ENCODE measurements at places on chromosomes 4 and X.

- no peak for DNase-seq
Observed at GRCh38 chr4:154478547-154478946, 13.1 kb downstream of the DCHS2 start.

- DNase-seq = no peak
Observed at GRCh38 chrX:48972220-48973164, 848 bp upstream of the KCND1 start.

GRCh38 chrX:139831675-139832456 lies 101.0 kb downstream of the ATP11C start:
- no peak for DNase-seq

DNA sequence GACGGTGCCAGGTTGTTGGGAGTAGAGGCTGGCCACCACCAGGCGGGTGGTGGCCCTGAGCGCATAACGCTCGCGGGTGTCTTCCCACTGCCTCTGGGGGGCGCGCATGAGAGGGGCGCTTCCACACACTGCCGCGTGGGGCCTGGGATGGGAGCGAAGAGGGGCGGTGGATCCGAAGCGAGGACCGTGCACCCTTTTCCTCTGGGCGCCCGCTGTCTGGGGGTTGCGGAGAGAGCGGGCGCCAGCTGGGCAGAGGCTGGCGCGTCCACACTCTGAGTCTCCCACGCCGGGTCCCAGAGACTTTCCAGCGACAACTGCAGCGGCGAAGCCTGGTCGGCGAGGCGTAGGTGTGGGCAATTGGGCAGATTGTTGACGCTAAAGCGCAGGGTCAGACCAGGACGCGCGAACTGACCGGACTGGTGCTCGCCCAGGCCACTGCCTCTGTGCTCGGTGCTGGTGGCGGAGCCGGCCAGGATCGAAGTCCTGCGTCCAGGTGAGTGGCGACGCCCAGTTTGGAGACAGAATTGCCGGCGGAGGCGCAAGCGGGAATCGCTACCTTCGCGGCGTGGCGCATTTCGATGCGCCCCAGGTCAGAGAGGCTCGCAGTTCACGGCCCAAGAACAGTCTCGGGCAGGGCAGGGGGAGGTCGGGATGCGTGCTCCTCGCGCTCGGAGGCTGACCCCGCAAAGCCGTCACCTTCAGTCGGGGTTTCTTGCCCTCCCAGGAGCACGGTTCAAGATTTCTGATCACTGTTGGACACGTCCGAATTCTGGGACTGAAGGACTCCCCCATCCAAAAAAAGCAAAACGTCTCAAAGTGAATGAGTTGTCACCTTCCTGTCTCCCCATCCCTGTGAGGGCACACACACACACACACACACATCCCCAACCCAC lies 2.6 kb upstream of the HMX1 start:
- DNase-seq = no peak

DNA sequence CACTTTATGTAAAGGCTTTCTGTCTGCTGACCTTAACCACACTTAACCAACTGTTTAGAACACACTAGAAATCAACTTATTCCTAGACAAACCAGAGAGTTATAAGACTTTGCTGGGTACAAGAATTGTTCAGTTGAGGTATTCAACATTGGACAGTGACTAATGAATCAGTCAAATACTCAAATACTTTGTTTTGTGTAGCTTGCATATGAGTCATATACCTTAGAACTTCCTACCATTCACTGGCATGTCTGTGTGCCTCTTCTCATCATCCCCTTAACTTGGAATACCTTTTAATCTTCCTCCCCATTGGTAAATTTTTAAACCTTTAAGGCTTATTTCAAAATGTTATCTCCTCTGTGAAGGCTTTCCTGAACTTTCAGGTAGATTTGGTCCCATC lies 708.8 kb upstream of the GRIA3 start:
- no peak for DNase-seq

DNA sequence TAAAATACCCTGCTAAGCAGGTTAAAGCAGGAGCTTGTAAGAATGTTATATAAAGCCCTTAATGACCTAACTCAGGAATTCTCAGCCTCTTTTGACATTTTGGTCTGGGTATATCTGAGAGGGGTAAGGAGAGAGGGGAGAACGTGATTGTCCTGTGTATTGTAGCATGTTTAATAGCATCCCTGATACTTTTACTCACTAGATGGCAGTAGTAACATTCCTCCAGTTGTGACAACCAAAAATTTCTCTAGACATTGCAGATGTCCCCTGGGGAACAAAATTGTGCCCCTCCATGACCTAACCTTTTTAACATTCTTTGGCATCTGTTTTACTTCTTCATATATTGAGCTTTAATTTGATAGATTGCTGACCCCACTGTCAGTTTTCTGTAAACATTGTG lies 17.9 kb downstream of the SMARCA5 start:
- no peak for DNase-seq

DNA sequence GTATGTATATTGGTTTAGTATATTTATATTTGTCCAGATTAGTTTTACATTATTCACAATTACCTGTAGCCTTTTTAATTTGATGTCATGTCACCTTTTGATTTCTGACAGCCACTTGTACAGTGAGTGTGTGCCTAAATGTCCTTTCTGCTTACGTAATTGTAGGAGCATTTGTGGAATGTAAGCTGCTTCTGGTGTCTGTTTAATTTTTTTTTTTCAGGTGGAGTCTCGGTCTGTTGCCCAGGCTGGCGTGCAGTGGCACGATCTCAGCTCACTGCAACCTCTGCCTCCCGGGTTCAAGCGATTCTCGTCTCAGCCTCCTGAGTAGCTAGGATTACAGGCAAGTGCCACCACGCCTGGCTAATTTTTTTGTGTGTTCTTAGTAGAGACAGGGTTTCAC lies 91.2 kb upstream of the XAGE2 start:
- DNase-seq = no peak

DNA sequence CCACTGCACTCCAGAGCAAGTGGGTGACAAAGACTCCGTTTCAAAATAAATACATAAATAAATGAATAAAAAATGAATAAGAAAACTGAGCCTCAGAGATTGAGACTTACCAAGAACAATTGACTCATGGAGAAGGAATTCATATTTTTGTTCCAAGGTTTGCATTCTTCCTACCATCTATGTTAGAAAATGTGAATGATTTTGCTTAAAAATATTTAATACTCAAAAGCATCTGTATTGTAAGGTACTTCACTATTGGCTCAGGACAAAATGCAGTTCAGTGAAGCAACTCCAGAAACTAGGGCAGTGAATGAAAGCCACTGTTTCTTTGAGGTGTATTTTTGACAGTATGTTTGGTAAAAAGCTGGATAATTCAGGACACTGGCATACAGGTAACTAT lies 54.1 kb downstream of the XAGE2 start:
- no peak for DNase-seq

GRCh38 chr4:72112514-72113156 lies 80.8 kb downstream of the NPFFR2 start:
- DNase-seq = no peak

DNA sequence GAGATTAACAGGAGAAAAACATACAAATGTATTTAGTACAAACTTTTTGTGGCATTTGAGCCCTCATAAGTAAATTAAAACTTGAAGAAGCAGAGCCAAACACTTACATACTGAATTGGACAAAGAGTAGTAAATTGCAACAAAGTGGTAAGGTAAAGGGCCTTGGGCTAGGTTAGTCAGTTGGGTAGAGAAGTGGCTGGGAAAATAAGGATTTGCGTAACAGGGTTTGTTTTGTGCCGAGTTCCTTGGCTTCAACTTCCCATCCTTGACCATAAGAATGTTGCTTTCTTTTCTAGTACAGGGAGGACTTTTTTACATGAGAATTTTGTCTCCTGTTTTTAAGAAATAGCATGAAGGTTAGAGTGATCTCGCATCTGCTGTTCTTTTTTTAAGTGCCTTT lies 33.3 kb upstream of the DSPP start:
- DNase-seq = no peak

DNA sequence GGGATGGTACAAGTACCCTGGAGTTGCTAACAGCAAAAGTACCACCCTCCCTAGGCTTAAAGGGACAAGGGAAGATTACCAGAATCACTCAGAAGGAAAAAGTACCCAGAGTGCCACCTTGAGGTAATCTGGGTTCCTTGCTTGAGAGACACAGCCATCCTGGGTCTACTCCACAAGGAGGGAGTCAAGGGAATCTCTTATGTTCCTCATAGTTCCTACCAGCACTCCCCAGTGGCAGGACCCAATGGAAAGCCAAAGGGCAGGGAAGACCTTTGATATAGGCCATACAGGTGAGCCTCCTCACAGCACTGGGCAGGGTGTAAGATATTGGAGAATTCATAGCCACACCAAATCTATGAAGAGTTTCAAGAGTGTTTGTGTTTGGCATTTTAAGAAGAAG lies 5.7 kb downstream of the IL2 start:
- no peak for DNase-seq

- no peak for DNase-seq
Observed at GRCh38 chrX:68876731-68877130, 47.9 kb downstream of the EFNB1 start.

- DNase-seq = no peak
Observed at GRCh38 chr4:154473497-154473896, 18.1 kb downstream of the DCHS2 start.

GRCh38 chrX:113510586-113510985 lies 670.0 kb upstream of the AMOT start:
- DNase-seq = no peak

DNA sequence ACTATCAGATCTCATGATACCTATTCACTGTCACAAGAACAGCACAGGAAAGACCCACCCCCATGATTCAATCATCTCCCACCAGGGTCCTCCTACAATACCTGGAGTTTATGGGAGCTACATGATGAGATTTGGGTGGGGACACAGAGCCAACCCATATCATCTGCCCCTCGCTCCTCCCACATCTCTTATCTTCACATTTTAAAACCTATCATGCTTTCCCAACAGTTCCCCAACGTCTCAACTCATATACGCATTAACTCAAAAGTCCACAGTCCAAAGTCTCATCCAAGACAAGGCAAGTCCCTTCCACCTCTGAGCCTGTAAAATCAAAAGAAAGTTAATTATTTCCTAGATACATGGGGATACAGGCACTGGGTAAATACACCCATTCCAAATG lies 1185.2 kb downstream of the PCDH7 start:
- no peak for DNase-seq

DNA sequence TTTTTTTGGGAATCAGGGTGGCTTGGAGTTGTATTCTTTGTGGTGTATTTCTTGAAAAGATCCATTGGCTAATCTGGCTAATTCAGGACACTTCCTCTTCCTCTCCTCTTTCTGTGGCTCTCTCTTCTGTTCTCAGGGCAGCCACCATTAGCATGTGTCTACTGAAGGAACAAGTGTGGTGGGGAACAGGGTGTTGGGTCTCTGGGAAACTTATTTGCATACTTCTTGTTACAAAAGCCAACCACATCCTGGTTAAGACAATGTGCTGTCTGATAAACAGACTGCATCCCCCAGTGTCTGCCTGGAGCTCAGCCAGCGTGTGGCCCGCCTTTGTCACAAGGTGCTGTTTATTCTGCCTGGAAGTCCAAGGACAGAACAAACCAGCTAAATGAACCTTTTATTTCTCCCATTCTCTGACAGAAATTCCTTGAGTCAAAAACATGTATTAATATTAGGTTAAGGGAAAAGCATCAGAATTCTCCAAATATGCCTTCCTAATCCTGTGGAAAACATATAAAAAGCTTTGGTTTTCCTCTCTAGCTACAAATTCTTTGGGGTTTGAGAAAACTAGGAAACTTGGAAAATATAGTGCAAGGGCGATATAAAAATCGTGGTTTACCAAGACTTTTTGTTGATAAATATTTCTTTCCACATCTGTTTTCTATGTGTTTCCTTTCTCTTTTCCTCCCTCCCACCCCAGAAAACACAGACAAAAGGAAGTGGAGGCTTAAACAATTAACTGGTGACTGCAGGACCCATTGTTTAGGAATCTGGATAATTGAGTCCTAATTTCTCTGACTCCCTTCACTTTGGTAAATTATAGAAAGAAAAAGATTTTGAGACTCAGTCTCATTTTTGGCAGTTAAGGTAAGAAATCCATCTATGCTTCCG lies 203.6 kb downstream of the SPRY1 start:
- peak; percentile 26 for DNase-seq

DNA sequence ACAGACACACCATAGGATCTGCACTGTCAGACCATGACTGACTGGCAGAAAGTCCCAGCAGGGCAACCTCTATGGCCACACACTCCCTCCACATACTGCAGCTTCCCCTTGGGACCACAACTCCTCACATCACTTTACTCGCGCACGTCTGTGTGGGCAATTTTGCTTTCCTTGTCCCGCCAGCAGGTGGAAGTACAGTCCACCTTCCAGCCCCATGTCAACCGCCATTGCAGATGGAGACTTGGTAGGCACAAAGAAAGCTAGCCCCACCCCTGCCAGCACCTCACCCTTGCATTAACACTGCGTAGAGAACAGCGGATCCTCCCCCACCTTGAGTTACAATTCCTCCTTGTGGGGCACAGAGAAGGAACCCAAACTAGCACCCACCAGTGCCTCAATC lies 74.4 kb upstream of the NAP1L2 start:
- no peak for DNase-seq

GRCh38 chr4:176868676-176869075 lies 76.0 kb upstream of the VEGFC start:
- no peak for DNase-seq

DNA sequence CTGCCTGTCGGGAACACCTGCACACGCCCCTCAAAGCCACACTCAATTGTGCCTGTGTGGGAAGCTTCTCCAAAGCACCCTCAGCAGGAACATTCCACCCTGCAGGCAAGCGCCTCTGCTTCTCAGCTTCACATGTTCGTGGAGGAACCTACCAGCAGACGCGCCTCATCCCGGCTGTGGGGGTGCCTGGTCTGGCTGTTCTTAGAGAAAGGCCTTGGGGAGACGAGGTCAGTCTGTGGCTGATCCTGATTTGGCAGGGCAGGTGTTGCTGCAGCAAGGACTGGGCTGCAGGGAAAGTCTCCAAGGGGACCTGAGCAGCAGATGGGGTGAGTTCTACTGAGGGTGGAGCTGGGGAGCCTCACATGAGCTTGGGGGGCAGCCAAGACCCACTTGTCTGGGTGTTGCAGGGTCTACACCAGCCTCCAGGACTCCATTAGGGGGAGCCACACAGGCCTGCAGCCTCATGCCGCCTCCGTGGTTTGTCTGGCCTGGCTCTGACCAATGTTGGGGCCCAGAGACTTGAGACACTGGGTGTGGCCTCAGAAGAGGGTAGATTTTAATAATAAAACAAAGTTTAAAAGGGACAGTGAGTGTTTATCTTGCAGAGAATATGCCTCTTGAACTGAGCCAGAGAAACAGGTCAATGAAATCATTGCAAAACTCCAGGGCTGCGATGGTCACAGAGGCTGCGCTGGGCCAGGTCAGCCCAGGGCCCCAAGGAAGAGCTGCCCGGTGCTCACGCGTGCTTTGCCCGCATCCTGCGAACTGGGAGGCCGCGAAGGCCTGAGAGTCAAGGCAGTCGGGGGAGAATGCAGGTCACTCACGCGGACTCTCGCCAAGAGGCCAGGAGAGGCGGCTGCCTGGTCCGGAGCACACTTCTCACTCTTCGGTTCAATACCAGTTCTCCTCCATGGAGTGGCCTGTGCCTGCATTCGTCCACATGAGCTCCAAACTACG lies 21.1 kb downstream of the RNF212 start:
- no peak for DNase-seq

DNA sequence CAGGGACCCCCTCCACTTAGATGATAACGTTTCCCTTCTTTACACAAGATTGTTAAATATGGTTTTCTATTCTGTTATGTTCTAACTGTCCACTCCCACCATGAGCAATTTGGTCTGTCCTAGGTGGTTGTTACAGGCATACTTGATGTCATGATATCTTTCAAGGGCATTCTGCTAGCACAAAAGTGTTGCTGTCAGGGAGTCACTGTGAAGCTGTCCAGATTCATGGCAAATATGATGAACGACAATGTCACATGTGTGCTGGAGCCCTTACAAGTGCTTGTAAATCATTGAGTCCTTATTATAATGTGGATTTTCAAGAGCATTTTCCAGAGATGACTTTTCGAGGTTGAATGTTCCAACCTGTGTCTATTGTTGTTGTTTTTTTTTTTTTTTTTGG lies 1250.7 kb upstream of the PRKX start:
- no peak for DNase-seq
